ENCODE measurements at places on chromosomes 5 and 9.
A peak's percentile ranks its signal among the peaks of the same experiment; 100 is the strongest.

- peak; percentile 38 for DNase-seq
Observed at GRCh38 chr5:95818181-95819147, 4.1 kb downstream of the GLRX start.

DNA sequence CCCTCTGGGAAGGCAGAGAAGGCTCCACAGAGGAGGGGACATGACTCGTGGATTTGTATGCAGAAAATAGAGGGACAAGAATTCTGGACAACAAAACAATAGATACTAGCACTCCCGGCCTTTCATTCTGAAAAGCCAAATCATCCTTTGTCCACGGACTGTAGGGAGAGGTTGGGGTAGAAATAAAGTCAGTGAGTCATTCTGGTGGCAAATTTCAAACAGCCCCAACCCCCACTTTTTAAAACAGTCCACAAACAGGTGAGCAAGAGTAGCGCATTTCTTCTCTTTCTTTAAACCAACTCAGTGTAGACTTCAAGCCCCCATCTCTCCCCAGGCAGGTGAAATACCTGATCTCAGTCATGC lies 56.1 kb downstream of the PTPDC1 start:
- DNase-seq: no peak

DNA sequence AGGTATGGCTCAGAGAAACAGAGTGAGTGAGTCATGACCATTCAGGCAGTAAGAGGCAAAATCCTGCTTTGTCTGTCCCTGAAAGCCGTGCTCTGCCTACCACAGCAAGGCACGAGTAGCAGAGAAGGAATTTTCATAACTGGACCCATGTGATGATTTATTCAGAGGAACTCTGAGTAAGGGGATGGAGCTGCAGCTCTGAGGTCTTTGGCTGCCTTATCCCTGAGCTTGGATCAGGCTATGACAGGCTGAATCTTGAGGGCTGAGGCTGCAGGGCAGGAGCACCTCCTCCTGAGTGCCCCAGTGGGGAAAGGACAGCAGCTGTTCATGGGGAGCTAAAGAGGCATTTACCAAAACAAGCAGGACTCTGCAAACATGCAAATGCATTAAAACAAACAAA lies 183.4 kb downstream of the PAPPA start:
- DNase-seq: no peak

- DNase-seq: peak; percentile 49
Observed at GRCh38 chr9:35790385-35791296, 750 bp upstream of the NPR2 start.

DNA sequence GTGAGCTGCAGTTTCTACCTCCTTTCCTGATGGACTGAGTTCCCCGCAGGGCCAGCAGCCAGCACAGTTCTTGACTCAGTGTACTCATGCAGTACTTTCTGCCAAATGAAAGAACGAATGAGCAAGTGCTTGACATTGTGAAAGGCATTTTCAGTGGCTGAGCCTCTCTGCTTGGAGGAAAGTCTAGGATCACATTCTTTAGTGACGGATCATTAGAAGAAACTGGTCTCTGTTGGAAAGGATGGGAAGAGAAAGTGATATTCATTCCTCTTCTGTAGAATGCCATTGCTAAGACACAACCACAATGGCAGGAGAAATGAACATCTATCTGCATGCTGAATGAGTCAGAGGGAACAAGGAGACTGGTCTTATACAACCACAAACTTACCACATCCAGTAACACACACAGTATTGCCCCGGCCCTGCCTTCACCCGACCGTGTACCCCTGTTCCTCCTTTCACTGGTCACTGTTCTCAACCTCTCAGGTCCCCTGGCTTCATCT lies 206.9 kb downstream of the CRB2 start:
- peak; percentile 5 for DNase-seq

- DNase-seq: no peak
Observed at GRCh38 chr9:110197330-110198187, 10.4 kb downstream of the C9orf152 start.
